ENCODE measurements at places on chromosomes 6 and 20.
A peak's percentile ranks its signal among the peaks of the same experiment; 100 is the strongest.

DNA sequence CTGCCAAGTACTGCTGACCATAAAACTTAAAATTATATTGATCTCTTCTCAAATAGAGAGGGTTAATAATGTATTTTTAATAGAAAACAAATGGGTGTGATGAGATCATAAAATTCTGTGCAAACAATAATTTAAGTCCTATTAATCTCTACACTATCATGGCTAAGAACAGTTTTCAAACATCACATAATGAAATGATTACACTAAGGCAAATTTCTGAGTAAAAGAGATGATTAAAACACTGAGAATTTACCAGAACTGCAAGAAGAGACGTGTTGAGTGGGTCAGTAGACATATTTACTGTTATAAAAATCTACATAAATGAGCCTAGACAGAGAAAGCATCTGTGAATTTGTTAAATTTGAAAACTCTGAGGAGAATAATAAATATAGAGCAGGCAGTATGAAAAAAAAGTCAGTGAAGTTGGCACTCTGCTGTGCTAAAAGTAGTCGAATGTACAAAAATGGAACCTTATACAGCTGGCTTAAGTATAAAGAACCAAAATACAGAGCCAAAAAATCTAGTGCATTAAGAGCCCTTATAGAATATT is 302.6 kb upstream of the MANEA start:
- no peak for DNase-seq

DNA sequence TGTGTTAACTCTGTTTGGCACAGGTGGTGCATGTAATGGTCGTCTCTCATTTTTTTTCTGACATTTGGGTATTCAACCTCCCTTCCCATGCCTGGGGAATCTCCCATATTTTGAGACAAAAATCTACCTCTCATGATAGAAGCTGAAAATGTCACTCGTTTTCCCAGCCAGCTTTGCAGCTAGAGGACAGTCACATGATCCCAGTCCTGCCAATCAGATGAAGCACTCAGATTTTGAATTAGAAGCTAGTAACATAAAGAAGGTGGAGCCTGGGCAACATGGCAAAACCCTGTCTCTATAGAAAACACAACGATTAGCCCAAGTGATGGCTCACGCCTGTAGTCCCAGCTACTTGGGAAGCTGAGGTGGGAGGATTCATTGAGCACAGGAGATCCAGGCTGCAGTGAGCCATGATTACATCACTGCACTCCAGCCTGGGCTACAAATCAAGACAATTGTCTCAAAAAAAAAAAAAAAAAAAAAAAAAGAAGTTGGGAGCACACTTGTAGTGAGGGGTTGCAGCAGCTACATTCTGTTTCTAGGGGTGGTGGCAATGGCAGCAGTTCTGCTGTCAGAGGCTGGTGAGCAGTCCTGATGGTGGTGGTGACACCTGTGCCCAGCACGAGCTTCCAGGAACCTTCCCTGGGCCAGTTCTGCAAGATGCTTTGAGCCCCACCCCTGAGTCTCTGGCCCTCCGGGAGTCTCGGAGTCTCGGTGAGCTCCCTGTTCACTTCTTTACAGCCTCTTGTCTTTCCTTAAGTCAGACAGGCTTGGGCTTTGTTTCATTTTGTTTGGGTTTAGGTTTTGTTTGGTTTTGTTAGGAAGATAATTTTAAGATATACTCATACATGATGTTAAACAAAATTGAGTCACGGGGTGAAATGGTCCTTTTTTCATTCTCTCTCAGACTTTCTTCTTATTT is 94.1 kb upstream of the KCNG1 start:
- DNase-seq = no peak

DNA sequence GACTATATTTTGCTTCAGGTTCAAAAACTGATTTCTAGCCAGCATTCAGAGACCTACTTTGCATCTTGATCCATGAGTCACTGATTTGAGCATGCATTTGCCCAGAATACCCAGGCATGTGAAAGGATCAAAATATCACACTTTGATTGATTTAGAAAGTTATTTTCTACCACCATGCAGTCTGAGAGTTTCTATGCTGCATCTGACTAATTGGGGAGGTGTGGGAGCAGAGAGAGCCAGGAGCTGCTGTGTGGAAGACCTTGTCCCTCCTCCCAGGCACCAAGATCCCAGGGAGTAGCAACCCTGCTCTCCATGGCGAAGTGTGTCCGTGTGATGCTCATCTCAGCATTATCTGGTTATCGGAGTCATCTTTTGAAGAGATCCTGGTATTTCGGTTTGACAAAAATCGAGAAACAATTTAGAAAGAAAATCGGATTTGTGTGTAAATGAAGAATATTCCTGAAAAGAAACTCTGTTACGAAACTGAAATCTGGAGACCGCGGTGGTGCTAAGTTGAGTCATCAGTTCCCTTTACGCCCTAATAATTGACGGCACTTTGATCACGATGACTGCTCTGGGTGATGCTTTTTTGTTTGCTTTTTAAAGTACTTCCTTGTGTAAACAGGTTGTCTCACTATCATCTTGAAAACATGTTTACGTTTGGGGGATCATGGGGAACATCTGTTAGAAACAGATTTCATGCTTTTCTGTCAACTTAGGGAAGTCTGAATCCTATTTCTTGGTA is 193.4 kb downstream of the BACH2 start:
- DNase-seq = peak; percentile 58

DNA sequence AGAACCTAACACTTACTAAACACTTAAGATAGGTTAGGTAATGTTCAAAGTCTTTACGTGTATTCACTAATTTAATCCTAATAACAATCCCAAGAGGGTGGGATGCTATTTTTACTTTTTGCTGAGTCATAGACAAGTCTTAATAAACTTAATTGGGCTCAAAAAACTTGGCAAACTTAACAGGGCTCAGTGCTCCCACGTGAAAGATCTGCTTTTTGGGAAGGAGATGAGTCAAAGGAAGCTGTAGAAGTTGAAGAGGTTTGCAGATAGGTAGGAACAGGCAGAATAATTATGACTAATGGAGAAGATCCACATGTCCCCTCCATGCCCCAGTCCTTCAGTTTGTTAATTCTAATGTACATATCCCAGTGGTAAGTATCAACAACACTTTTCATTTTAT is 44.5 kb upstream of the STMND1 start:
- no peak for DNase-seq

DNA sequence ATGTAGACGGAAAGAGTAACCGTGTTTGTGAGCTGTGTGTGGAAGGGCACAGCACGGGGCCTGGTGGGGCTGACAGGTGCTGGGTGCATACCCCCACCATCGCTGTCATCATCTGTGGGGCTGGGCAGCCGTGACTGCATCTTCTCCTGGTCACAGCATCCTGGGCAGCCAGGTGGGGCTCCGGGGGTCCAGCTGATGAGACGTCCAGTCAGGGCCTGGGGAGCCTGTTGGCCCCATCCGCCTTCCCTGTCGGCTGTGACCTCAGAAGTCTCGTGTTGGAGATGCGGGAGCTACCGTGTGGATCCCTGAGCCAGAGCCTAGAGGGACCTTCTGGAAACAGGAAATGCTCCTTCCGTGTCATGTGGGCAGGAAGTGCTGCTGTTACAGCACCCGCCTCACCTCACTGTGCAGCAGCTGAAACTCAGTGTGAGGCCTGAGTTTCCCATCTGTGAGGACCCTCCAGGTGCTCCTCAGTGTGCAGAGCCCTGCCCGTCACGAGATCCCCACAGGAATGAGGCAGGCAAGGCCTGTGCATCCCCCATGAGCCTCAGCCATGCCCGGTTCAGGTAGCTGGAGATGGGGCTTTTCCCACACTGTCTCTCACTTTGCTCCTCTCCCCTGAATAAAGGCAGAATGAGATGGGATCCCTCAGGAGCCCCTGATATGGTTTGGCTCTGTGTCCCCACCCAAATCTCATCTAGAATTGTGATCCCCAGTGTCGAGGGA is 108.7 kb downstream of the ERMARD start:
- no peak for DNase-seq

DNA sequence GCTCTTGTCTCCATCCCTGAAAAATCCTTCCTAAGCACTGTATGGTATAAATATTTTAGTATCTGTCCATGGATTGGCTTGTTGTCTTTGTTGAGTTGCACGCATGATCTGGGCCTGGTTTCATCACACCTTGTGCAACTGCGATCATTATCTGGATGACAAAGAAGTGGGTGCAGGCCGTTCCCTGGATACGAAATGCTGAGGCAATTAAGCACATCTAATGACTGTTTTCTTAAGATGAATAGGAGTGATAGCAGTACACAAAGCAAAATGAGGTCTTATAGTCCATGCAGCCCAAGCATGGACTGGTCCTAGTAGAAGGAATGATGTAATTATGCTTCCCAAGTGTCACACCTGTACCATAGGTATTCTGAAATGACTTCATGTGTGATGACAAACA is 47.8 kb downstream of the SLC35D3 start:
- DNase-seq = peak; percentile 69

- DNase-seq = no peak
Observed at GRCh38 chr20:48131581-48131980, 346.3 kb upstream of the SULF2 start.

DNA sequence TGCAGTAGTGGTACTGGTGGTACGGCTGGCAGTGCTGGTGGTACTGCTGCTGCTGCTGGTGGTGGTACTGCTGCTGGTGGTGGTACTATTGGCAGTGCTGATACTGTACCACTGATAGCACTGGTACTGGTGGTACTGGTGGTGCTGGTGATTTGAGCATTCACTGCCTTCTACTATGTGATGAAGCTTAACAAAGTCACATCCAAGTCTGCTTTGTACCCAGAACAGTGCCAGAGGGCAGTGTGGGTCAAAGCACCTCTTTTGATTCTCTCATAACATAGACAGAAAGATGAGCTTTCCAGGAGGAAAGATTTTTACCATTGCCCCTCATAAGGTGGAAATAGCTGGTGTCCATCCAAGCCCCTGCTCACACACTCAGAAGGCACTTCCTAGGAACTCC is 48.7 kb downstream of the ANKRD6 start:
- DNase-seq = peak; percentile 27

DNA sequence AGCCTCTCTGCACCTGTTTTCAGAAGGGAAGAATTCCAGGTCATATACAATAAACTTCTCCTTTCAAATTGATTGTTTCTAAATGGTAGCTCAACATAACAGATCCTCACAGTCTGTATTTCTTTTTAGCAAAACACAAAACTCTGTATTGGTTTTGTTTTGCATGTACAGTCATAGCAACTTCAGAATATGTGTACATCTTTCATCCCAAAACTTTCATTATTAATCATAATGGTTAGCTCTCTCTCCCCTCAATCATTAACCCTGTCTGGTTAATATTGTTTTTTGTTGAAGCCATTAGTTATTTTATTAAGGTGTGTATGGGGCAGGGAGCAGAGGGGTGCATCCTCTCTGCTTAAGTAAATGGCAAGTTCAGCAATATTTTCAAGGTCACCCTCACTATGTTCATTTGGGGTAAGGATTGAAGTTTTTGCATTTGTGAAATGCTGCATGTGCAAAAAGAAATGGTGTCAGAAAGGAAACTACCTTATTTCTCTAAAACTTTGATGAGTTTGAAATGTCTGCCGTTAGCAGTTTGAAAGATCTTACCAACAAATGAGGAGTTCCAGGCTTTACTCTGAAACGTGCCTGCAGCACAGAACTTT is 136.8 kb upstream of the BTBD3 start:
- DNase-seq = no peak

DNA sequence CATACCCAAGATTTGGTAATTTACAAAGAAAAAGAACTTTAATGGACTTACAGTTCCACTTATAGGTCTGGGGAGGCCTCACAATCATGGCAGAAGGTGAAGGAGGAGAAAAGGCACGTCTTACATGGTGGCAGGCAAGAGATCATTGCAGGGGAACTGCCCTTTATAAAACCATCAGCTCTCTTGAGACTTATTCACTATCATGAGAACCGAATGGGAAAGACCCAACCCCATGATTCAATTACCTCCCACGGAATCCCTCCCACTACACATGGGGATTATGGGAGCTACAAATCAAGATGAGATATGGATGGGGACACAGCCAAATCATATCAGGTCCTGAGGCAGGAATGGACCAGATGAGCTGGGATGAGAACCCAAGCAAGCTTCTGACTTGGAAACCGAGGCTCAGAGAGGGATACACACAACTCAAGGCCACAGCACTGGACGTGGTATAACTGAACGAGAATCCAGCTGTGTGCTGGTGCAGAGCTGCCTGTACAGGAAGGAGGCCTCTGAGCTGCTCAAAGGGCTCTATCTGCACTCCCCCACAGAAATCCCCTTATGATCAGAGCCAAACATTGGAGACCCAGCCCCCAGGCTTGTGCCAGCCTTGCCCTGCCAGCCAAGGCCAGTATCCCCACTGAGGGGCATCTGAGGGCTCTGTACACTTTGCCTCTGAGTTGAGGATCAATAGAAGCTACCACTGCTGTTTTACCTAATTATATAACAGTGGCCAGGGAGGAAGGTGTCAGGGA is 137.8 kb downstream of the CEBPB start:
- no peak for DNase-seq

DNA sequence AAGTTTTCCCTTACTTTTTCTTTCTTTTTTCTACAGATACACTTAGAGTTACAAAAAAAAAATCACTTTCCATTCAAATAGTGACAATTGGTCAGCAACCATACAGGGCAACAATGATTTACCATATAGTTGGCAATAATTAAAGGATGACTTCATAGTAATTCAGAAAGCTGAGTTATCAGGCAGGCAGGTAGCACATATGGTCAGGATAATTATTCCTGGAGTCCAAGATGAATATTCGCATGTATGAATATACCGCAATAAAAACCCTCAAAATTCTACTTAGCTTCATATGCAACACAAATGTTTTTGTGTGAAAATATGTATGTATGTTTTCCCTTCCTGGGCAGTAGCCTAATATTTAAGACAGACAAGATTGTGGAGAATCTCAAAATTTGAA is 34.5 kb downstream of the COL19A1 start:
- DNase-seq = no peak

- DNase-seq = no peak
Observed at GRCh38 chr6:100685747-100686146, 195.4 kb downstream of the ASCC3 start.

GRCh38 chr6:34135541-34135940 is 10.3 kb downstream of the GRM4 start:
- no peak for DNase-seq
